NCI-H510A (cell line): ENCODE measurements at places on chromosomes 11 and 22.
A peak's percentile ranks its signal among the peaks of the same experiment; 100 is the strongest.

DNA sequence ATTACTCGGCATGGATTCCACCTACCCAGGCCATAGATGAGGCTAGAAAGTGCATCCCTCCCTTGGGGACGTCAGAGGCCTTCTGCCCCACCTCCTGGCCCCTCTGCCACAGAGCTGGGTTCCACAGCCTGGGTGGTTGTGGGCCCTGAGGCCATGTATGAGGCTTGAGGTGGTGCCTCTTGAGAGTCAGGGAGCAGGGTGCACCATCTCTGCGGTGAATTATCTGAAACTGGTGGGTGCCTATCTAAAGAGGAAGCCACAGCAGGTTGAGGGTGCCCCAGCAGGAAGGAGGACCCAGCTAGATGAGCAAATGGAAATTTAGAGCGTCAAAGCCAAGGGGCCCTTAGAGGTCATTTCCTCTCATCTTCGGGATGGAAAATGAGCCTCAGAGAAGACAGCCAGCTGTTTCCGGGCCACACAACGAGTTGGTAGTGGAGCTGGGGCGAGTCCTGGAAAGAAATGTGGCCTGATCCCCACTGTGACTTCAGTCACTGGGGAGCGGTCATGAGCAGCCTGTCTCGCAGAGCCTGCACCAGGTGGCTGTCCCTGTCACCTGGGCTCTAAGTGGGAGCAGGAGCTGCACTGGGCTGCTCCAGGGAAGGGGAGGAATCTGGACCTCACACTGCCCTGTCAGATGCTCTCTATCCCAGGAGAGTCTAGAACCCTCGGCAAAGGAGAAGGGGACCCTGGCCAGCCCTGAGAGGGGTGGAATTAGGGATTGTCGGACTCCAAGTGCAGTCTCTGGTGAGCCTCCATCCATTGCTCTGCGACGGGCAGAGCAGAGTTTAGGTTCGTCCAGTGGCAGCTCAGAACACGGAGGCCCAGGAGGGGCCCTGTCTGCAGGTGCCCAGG is 7.3 kb downstream of the ADORA2A start:
- DNase-seq, result no peak

GRCh38 chr22:50569041-50569459 is 6.3 kb upstream of the SYCE3 start:
- DNase-seq, result no peak

GRCh38 chr11:119729581-119729927 is 554 bp upstream of the NECTIN1 start:
- DNase-seq, result no peak

GRCh38 chr11:35477901-35478300 is 47.5 kb downstream of the PAMR1 start:
- no peak for DNase-seq

DNA sequence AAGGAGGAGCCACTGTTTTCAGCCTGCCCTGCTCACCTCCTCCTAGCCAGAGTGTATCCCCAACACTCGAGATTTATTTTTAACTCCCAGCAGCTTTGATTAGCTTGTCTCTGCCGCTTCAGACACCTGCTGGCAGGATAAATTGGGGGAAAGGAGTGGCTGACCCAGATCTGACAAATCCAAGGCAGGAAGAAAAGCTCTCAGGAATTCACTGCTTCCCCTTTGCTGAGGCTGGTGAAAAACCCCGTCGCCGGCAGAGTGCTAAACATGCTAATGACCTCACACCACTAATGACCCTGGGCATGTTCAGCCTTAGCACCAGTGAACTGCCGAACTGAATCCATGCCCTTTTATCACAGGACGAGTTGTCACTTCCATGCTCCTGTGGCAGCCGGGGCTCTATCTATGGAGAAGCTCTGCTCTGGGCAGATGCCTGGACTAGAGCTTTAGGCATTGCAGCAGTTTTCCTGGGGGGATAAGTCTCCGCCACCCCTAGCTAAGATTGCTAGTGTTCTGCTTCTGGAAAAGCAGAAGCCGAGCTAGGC is 52.2 kb downstream of the FEZ1 start:
- no peak for DNase-seq

GRCh38 chr11:909406-909805 is 1.2 kb downstream of the CHID1 start:
- no peak for DNase-seq

GRCh38 chr22:28795071-28795693 is 5.2 kb downstream of the XBP1 start:
- DNase-seq, result no peak

GRCh38 chr11:108237058-108237481 is 14.2 kb downstream of the ATM start:
- no peak for DNase-seq

DNA sequence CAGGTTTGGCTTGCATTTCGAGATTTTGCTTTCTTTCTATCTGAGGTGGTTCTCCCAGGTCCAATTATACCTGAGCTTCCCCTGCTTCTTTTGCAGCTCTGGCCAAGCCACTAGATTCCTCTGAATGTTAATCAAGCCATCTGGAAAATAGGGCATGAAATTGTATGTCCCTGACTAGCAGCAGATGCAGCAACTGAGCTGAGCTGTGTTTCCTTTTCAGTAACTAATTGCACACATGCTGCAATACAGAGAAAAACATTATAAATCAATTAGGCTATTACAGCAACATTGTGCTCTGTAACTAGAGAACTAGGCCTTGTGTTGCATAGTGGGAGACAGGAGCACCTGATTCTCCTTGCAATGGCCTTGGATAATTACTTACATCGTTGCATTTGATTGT is 408.3 kb downstream of the ETS1 start:
- DNase-seq, result no peak

GRCh38 chr11:112519751-112520150 is 259.1 kb upstream of the PLET1 start:
- DNase-seq, result no peak

- DNase-seq, result no peak
Observed at GRCh38 chr11:131686836-131687235, 316.4 kb downstream of the NTM start.

GRCh38 chr22:50269970-50270665 is at the start of gene MAPK11:
TSS of gene MAPK11 (minus strand) at chr22:50270380. CDS start at chr22:50270292, 88 bp downstream.
- no peak for DNase-seq

GRCh38 chr22:32800994-32801536 is 440 bp upstream of the TIMP3 start:
- no peak for DNase-seq

GRCh38 chr11:29317694-29318093 is 699.1 kb downstream of the KCNA4 start:
- DNase-seq, result no peak

DNA sequence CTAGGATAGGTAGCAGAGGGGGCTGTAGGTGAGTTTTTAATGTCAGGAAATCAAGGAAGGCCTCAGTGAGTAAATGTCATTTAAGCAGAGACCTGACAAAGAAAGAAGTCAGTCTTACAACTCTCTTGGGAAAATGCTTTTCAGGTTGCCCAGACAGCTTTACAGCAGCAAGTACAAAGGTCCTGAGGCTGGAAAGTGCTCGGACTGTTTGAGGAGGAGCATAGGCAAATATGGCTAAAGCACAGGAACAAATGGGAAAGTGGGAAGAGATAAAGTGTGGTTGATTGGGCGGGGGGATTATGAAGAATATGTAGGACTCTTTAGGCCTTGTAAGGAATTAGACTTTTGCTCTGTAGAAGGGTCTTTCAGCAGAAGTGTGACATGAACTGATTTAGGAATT is 125.4 kb downstream of the ARHGAP42 start:
- DNase-seq, result no peak

GRCh38 chr11:31641477-31642062 is 132.0 kb downstream of the ELP4 start:
- no peak for DNase-seq

DNA sequence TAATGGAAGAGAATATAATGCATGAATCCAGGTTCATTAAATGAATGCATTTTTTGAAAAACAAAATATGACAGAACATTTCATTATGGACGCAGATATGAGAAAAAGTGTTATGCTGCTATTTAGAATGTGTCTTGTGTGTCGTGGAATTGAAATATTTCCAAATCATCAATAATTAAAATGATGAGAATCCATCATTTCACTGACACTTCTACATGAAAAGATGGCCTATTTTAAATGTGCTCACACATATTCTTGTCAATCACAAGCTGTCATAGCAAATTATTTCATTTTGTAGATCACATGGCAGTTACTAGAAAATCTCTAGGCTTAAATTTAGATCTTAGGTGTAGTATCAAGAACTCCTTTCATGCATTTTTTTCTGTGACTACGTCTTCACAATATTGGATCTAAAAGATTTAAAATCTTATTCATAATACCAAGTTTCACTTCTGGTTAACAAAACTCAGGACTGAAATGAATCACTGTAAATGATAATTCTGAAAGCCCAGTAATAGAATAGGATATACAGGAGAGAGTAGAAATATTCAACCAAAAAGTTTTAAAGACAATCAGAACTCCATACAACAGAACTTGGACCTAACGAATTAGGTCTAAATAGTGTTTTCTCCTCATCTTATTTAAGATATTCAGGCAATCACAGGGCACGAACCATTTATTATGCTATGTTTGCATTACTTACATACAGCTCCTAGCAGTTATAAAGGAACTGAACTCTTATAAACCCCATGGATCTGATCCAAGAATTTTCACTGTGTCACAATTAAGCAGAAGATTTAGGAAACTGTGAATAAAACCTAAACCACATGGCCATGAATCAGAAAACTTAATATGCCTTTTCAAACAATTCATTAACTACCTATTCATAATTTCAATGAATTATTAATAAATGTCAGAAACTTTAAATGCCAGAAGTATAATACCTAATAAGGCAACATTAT is 67.7 kb downstream of the DCDC1 start:
- no peak for DNase-seq

- DNase-seq, result no peak
Observed at GRCh38 chr11:86999859-87000753, 37.6 kb upstream of the TMEM135 start.

GRCh38 chr22:41576877-41577276 is 12.8 kb downstream of the PMM1 start:
- DNase-seq, result peak; percentile 21

DNA sequence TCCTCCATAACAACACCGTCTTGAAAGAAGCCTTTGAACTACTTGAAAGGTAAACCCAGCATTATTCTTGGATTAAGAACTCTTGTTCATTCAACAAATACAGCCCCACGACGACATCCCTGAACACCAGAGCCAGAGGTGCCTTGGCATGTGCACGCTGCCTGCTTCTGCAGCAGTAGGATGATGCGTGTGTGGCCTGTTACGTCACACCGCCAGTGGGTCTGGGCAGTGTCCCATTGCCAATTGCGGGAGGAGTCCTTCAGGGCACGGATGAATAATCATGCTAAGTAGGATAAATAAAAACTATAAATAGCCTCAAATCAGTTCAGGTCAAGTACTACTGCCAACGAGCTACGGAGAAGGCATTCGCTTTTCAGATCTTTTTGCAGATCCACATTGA is 380.5 kb downstream of the SHANK2 start:
- DNase-seq, result no peak

DNA sequence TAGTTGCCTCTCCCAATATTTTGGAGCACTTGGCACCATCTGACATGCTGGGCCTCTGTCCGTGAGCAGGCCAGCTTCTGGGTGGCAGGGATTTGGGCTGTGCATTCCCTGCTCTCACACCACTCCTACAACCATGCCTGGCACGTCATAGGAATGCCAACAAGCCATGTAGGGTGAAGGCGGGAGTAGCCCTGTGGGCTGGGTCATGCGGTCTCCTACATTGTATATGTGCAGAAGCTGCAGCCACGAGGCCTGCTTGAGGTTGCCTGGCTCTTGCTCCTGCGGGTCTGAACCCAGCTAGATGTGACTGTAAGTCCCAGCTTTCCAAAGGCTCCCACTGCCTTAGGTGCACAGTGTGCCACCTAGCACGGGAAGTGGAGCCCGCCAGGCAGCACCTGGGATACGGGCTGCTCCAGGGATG is 14.5 kb downstream of the MYEOV start:
- no peak for DNase-seq

GRCh38 chr11:78039391-78039918 is 16.4 kb upstream of the KCTD14 start:
- no peak for DNase-seq

GRCh38 chr11:32344946-32345345 is 90.4 kb downstream of the WT1 start:
- no peak for DNase-seq

DNA sequence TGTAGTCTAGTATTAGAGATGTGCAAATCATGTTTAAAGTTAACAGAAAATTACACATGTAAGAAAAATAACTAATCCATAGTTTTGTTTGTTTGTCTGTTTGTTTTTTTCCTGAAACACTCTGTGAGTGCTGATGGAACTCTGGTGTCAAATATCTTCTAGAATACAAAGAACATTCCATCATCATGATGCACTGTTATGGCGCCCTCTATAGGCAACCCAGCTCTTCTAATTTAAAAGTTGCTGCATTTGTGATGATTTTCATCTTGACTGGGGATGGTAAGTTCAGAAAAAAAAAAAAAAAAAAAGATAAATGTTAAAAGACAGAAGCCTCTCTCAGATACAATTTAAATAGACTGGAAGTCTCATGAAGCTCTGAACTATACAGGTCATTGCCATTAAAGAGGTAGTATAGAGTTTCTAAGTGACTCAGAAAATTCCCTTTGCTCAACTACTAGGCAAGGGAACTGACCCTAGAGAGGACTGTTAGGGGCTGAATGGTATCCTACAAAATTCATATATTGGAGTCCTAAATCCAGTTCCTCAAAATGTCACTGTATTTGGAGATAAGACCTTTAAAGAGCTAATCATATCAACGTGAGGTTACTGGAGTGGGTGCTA is 597.2 kb upstream of the ANO3 start:
- DNase-seq, result no peak

GRCh38 chr22:44759430-44760310 is 7.3 kb downstream of the ARHGAP8 start:
- DNase-seq, result no peak

DNA sequence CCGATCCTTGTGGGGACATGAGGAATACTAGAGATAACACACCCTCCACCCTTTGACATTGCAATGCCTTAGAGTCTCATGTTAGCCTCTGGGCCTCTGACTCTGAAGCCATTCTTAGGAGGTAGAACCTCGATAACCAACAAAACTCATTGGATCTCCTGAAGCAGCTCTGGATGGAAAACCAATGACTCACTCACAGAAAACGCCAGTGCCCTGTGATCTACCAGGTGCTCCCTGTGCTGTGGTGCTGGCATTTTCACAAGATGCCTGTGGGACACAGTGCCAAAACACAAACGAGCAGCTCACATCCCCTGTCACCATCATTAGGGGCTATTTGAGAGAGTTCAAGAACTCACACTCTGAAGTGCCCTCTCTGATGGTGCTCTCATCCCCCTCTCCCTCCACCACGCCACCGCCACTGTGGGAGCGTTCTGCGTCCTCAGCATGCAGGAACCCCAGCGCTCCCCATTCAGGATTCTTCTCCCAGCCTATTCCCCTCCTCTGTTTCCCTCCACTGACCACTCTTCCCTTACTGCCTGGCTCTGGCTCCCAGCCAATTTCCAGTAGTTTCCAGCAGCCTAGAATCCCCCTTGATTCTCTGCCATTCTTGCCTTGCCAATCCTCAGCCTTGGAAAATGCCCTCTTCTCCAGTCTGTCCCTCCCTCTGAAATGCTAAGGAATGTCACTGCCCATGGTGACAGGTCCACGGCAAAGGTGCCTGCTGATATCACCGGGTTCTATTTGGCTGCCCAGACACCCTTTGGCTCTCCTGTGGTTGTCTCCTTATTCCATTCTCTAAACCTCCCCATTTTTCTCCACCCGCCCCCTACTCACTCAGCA is 4.7 kb upstream of the POLD4 start:
- DNase-seq, result no peak
